ENCODE measurements at places on chromosomes 16 and 17.
A peak's percentile ranks its signal among the peaks of the same experiment; 100 is the strongest.

- no peak for DNase-seq
These were observed 2.2 kb downstream of the KDM8 start for GRCh38 chr16:27205423-27206065.

DNA sequence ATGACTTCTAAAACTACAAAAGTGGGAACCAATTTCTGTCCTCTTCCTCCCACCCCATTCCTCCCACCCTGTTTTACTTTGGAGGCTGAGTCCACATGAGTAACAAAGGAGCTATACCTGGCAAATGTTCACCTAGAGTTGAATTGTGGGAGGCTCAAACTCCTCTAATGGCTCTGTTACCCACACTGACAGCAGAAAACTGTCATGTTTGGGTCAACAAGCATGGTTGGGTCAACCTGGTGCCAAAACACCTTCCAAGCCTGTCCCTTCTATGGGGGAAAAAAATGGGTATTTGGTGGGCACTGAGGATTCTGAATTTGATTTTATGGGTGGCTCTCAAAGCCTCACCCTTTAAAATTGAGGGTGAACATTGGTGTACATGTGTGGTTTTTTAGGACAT lies 12.0 kb upstream of the HOXB13 start:
- DNase-seq = no peak

- no peak for DNase-seq
These were observed 52.7 kb upstream of the AKAP1 start for GRCh38 chr17:57032343-57032742.

- no peak for DNase-seq
These were observed 41.8 kb downstream of the MYO18A start for GRCh38 chr17:29138184-29138955.

- DNase-seq = no peak
These were observed 179.2 kb upstream of the CDH11 start for GRCh38 chr16:65301029-65301428.

- no peak for DNase-seq
These were observed 736.5 kb downstream of the KCNJ2 start for GRCh38 chr17:70905796-70906195.

- DNase-seq = no peak
These were observed 5.4 kb upstream of the CNGB1 start for GRCh38 chr16:57976331-57976796.

- no peak for DNase-seq
These were observed 29.0 kb downstream of the GLG1 start for GRCh38 chr16:74577882-74578366.

- DNase-seq = no peak
These were observed 16.2 kb downstream of the KIF19 start for GRCh38 chr17:74342224-74342623.

GRCh38 chr17:2692781-2693135 lies 18.8 kb downstream of the CLUH start:
- DNase-seq = no peak

DNA sequence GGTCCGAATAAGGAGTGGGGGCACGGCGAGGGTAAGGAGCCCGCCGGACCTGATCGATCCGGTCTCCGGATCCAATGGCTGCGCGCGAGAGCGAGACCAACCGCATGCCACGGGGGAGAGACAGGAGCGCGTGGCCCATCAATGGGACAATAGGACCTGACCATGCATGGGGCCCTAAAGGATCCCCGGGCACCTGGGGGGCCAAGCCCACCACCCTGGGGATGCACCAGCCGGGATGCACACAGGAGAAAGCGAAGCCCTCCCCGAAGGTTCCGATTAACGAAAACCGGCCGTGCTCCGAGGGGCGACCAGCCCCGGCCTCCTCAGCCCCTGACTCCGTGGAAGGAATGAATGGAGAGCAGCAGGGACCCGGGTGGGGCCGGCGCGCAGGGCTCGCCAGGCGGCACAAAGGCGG lies 525 bp downstream of the JPT1 start:
- no peak for DNase-seq

- no peak for DNase-seq
These were observed 6.1 kb upstream of the UQCRC2 start for GRCh38 chr16:21946889-21947635.

DNA sequence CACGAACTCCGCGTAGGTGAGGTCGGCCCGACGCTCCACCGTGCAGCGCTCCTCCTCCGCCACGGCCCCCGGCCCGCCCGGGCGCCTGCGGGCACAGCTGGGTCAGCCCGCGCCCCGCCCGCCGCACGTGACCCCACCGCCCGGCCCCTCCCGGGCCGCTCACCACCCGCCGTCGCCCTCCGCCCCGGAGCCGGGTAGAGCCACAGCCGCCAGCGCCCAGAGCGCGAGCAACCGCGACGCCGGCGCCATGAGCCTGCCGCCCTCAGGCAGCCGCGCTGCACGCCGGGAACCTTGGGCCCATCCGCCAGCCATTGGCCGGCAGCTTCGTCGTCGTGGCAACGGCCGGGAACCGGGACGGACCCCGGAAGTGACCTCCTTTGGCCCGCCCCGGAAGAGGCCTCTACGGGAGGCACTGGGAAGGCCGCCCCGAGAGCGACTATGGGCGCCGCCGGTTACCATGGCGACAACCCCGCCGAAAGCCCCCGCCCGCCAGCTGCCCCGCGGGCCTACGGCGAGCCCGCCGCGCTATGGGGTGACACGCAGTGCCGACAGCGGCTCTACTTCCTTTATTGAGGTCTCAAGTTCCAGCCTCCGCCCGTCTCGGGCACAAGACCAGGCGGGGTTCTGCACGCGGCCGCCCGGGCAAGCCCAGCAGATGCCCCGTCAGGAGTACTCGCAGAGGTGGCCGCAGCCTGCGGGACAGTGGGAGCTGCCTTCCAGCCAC lies at the start of gene JMJD8:
TSS of gene JMJD8 (minus strand) at position 264 of the 724 bp plus-strand sequence. CDS start at position 249, 15 bp downstream.
- DNase-seq = peak; percentile 92

- no peak for DNase-seq
These were observed 28.5 kb downstream of the CRLF3 start for GRCh38 chr17:30796016-30796415.

DNA sequence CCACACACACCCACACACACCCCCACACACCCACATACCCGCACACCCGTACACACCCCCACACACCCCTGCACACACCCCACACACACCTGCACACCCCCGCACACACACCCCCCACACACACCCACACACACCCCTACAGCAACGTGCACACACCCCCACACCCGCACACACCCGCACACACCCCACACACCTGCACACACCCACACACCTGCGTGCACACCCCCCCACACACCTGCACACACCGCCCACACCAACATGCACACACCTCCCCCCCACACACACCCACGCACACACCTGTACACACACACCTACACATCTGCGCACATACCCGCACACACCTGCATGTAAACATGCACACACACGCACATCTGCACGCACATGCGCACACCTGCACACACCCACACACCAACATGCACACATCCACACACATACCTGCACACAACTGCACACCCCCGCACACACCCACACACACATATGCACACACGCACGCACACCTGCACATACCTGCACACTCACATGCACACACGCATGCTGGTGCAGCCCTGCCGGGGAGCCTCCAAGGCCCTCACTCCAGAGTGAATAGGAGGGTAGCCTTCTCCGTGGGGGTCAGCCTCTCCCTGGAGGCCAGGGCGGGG lies 7.5 kb downstream of the ASPSCR1 start:
- DNase-seq = no peak

GRCh38 chr17:81199482-81199830 lies 23.3 kb downstream of the CEP131 start:
- DNase-seq = no peak

DNA sequence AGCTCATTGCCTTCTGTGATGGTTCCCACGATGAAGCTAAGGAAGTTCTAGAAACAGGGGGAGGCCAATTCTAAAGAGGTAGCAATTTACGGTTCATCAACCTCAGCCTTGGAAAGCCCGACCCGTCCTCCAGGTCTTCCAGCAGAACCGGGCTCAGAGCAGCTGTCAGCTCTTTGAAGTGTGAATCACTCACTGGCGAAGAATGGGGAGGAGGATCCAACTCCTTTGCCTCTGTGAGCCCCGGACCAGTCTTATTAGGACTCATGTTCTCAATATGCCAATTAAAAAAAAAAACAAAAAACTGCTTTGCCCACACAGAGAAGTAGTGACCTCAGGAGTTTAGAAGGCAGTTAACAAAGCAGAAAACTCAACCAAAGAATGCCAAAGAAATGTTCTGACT lies 31.4 kb downstream of the STX8 start:
- no peak for DNase-seq

GRCh38 chr16:361872-362701 lies 8.3 kb downstream of the MRPL28 start:
- DNase-seq = peak; percentile 58

DNA sequence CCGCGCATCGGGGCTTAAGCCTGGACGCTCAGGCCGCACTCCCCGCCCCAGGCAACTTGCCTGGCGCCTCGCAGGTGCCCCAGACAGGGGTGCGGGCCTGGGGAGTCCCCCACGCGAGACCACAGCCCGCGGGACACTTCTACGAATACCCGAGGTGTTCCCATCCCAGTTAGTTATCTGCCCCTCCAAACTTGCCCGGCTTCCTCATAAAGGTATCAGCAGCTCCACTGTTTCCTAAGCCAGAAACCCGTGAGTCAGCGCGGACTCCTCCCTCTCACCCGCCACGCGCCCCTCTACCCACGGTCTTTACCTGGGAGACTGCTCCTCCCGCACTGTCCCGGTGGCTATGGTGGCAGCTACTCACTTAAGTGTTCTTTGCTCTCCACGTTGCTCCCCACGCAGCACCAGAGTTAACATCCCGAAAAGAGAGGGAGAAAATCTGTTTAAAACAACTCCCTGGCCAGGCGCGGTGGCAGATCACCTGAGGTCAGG lies 1.0 kb upstream of the CREBBP start:
- no peak for DNase-seq

- DNase-seq = no peak
These were observed 12.4 kb downstream of the IRF8 start for GRCh38 chr16:85911251-85911930.

GRCh38 chr17:78599419-78599818 lies 22.2 kb upstream of the DNAH17 start:
- no peak for DNase-seq

DNA sequence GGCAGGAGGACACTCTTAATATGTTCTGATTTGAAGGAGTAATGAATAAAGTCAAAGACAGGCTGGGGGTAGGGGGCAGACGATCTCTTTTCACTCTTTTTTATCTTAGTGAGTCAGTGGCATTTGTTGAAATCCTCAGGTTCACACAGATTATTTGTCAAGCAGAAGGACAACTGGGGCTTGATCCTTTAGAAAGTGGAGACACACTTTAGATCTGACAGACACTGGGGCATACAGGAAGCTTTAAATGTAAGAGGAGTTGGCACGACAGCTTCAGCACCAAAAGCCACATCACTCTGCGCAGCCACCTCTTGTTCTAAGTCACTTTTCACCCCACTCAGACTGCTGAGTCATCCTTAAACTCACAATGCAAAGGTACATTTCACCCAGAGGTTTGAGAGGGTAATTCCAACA lies 121.5 kb downstream of the STXBP4 start:
- DNase-seq = no peak

- no peak for DNase-seq
These were observed 32.8 kb upstream of the ETV4 start for GRCh38 chr17:43578699-43579565.

GRCh38 chr16:85395913-85396878 lies 216.9 kb upstream of the GSE1 start:
- DNase-seq = no peak

DNA sequence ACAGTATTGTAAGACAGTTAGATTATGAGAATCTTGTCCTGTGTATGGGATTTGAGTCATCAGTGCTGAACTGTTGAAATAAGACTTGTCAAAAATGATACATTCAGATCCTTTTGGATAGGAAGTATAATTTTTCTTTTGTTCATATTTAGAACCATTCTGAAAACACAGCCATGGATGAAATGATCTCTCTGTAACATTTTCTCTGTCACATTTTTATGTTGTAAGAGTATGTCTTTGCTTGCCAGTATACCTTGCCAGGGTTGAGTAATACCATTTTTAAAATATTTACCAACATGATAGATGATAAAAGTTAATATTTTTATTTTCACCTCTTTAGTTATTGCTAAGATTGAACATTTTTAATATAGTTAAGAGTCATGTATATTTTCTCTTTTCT lies 45.0 kb downstream of the NSRP1 start:
- no peak for DNase-seq

- DNase-seq = no peak
These were observed 3.3 kb downstream of the KRT14 start for GRCh38 chr17:41583137-41584127.

DNA sequence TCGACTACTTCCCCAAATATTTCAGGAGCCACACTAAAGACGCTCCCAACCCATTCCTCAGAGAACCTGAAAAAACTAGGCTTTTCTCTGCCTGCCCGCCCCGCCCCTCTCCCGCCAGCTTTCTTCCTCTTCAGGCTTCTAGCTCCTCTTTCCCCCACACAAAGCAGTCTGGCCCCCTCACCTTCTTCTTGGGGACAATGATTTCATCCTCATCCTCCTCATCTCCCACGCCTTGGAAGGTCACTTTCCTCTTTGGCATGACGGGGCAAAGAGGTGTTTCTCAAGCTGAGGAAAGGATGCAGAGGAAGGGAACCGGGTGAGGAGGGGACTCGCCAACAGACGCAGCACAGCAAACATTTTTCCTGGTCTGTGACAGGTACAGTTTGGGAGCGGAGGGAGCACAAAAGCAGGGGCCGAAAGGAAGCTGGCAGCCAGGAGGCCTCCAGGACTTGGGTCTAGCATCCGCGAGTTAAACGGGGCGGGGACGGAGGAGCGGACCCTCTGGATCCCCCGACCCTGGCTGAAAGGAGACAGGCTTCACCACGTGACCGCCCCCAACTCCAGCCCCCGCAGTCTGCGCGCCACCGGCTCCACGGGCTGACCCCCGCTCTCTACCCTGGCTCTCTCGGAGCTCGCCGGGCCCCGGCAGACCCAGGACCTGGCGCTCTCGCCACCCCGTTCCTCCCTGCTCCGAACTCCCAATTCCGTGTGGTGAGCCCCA lies 525 bp downstream of the CD2BP2 start:
- no peak for DNase-seq

DNA sequence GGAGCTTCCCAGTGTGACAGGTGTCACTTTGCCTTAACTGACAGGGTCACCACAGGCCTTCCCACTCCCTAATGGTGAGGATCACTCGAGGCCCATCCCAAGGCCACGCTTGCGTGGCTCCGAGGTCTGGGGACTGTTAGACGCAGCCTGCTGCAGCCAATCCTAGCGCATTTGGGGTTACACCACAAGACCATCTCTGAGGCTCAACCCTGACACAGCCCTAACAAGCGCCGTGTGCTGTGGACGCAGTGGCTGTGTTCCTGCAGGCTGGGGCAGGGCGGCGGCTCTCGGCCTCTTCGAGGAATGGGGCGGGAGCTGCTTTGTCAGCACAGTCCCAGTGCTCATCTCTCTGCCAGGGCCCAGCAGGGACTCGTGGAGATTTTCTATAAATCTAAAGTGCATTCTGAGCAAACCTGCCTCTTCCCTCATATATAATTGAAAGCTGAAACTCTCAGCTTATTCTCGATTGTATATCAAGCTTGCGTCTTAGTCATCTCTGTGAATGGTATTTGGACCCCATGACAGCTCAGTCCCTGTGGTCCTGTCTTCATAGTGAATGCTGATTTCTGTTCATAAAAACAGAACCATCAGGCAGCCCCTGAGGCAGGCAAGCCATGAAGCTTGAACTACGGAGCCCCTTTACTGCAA lies 65.8 kb upstream of the CHMP6 start:
- DNase-seq = no peak
